ENCODE measurements at places on chromosomes 2 and 18.

- DNase-seq, result no peak
Measured at GRCh38 chr2:128630974-128631697, 312.5 kb upstream of the HS6ST1 start.

- DNase-seq, result no peak
Measured at GRCh38 chr2:73971722-73972121, 13.0 kb upstream of the TET3 start.

- no peak for DNase-seq
Measured at GRCh38 chr2:200603972-200604371, 18.2 kb downstream of the AOX1 start.

- peak; percentile 9 for DNase-seq
Measured at GRCh38 chr2:191811807-191812602, 34.9 kb downstream of the CAVIN2 start.

- DNase-seq, result no peak
Measured at GRCh38 chr18:60639836-60640235, 267.3 kb upstream of the MC4R start.

GRCh38 chr2:101766337-101766736, 68.8 kb downstream of the MAP4K4 start:
- no peak for DNase-seq

DNA sequence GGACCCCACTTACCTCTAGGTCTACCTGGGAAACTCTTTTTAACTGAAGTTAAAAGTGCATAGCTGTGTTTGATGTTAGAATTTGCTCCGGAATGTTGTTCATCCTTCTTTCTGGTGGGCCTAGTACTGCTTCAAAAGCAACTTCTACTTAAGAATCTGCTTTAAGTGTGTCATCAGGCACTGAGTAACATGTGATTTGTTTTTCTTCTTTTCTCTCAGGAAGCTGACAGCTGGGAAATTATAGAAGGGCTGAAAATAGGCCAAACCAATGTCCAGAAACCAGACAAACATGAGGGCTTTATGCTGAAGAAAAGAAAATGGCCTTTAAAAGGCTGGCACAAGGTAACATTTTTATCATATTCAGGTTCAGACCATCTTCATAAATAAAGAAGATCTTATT, 122.9 kb downstream of the PRKRA start:
- no peak for DNase-seq

DNA sequence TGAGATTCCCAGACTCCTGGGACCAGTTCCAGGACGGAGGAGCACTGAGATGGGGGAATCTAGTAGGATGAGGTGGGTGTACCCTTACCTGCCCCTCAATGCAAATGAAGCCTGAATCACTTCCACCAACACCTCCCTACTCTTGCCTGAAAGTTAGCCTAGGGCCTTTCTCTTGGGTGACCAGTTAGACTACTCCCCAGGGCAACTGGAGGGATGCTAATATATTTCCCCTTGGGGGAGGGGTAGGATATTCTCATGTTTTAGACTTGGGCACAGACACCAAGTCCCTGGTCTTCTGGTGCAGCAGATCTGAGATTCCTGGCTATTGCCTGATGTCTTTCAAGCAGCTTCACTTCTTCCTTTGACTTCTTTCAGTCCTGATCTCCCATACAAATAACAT, 334.5 kb downstream of the ALK start:
- no peak for DNase-seq

DNA sequence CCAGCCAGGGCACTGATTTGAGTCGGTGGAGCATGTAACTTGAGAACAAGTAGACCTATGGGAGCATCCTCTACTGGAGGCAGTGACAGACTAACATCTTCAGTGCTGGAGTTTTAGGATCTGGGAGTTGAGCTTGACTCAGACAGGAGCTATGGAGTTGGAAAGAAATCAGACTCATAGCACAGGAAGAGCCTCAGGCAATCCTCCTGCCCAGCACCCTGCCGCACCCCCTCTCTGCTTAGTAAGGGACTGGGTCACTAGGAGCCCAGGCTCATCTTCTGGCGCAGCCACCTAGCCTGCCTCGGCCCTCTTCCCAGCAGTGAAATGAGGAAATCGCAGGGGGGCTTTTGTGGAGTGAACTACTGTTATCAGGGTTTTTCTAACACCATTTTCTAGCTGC, 3.6 kb downstream of the ARID5A start:
- no peak for DNase-seq

DNA sequence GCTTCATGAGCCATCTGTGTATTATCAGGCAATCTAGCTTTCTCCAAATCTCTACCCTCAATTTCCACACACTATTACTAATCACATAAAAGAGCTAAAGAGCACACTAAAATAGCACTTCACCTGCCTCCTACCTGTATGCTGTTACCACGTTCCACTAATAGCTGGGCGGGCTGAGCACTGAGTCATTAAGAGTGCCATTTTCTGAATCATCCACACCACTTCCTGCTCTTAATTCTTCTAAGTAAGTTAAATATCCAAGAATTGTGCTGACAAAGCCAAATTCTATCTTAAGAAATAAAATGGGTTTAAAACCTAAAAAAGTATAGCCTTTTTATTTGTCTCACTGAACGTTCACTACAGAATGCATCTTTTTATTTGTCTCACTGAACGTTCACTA, 35.7 kb downstream of the NOL10 start:
- DNase-seq, result peak; percentile 39
